SJCRH30 (cell line): ENCODE measurements at places on chromosomes 1 and 21. TPM values are rescaled to one million over a fixed set of nuclear protein-coding genes. Genes with fewer than 3 reads are reported as not detected.

GRCh38 chr1:169945181-169945580 is 51.5 kb upstream of the SCYL3 start:
- no peaks in the 10 kb centered on the region for H3K36me3 ChIP-seq
- H3K4me1 ChIP-seq, result peaks cover 10% of the 10 kb centered on the region; the same call in 1 of the 2 replicates
- H3K27me3 ChIP-seq, result no peaks in the 10 kb centered on the region
- DNase-seq, result peak; percentile 18
- no peak overlapping the region for H3K4me3 ChIP-seq
- H3K27ac ChIP-seq, result no peak overlapping the region

- no peaks in the 10 kb centered on the region for H3K4me1 ChIP-seq
- H3K36me3 ChIP-seq, result no peaks in the 10 kb centered on the region
- no peaks in the 10 kb centered on the region for H3K27me3 ChIP-seq
These were observed 53.0 kb upstream of the DESI2 start for GRCh38 chr1:244599937-244600350.

GRCh38 chr1:207239874-207240273 is 81.6 kb upstream of the CD55 start:
- H3K27ac ChIP-seq, result no peak overlapping the region
- H3K36me3 ChIP-seq, result no peaks in the 10 kb centered on the region
- peaks cover 40% of the 10 kb centered on the region for H3K4me1 ChIP-seq
- DNase-seq, result no peak
- H3K4me3 ChIP-seq, result no peak overlapping the region

DNA sequence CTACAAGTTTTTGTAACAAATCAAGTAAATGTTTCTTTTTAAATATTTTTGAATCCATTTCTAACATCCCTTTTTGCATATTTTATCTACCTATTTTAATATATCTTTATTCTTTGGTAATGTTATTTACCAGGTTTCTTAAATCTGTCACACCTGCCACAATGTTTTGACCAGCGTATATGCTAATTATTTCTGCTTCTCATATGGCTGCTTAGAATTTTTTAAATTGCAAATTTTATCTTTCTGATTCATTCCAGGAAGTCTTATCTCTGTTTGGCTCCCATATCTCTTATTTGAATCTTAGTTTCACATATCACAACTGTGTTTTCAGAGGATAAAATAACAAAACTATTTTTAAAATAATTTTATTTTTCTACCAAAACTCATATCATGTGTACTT is 1411.1 kb downstream of the KCNT2 start:
- no peaks in the 10 kb centered on the region for H3K27me3 ChIP-seq
- no peak for DNase-seq
- no peaks in the 10 kb centered on the region for H3K36me3 ChIP-seq
- H3K4me1 ChIP-seq, result no peaks in the 10 kb centered on the region
- no peak overlapping the region for H3K27ac ChIP-seq

- H3K36me3 ChIP-seq, result no peaks in the 10 kb centered on the region
- no peak overlapping the region for H3K4me3 ChIP-seq
- DNase-seq, result no peak
- H3K4me1 ChIP-seq, result no peaks in the 10 kb centered on the region
These were observed 3.2 kb upstream of the SNAPIN start for GRCh38 chr1:153655333-153655732.

DNA sequence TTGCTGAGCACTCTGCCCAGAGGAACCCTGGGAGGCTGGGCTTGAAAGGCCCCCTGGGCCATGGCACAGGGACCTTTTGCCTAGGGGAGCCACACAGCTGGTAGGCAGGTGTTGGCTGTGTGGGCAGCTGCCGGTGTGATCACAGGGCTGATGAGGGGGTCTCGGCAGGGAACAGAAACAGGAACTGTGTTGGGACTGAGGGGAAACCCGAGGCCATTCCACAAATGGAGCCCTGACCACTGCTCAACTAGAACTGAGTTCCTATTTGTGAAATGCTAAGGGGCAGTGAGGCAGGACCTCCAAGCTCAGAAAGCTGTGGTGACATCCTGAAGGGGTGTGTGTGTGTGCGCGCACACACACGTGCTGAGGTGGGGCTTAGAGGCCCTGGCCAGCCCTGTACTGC is 6.4 kb upstream of the THEM5 start:
- H3K27me3 ChIP-seq, result no peaks in the 10 kb centered on the region
- no peaks in the 10 kb centered on the region for H3K36me3 ChIP-seq
- H3K4me1 ChIP-seq, result no peaks in the 10 kb centered on the region

DNA sequence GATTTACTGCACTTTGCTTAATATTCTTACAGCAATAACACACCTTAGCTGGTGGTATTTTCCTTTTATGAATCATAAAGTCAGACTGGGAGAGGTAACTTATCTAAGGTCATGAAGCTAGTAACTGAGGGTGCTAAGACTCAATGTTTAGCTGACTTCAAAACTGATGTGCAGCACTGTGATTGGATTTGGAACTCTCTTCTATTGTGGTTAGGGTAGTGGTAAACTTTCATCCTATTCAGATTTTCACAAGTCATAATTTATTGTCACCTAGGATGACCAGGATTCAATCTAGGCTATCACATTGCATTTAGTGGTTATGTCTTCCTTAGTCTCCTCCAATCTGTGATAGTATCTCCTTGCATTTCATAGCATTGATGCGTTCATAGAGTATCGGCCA is 18.9 kb downstream of the EPB41 start:
- no peak for DNase-seq
- no peak overlapping the region for H3K27ac ChIP-seq
- H3K27me3 ChIP-seq, result no peaks in the 10 kb centered on the region

DNA sequence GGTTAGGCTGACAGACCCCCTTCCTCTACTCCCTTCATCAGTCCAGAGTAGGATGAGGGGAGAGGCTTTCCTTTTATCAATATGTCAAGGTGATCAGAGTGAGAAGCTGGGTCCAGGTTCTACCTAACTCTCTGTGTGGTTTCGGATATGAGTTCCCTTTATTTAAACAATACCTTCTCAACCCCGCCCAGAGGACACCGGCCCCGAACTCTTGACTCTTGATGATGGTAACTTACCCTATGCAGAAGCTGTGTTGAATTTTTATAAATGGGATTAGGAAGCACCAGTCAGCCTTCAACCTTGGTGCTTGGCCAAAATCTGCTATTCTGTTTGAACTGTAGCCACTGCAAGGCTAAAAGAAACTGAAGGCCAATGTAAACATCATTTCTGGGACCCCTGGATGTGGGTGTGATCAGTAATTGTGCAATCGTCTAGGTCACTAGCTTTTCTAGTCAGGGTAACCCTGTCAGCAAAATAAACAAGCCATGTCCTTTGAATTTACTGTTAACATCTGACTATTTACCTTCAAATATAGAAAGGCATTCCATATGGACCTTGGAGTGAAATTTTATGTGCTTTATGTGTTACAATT is 398.3 kb downstream of the SEC16B start:
- H3K4me3 ChIP-seq, result no peak overlapping the region
- H3K36me3 ChIP-seq, result no peaks in the 10 kb centered on the region
- no peaks in the 10 kb centered on the region for H3K4me1 ChIP-seq
- H3K27ac ChIP-seq, result no peak overlapping the region
- no peak for DNase-seq
- H3K27me3 ChIP-seq, result no peaks in the 10 kb centered on the region

GRCh38 chr21:42527127-42527488 is 13.5 kb downstream of the SLC37A1 start:
- H3K27ac ChIP-seq, result no peak overlapping the region
- no peaks in the 10 kb centered on the region for H3K36me3 ChIP-seq
- peaks cover 6% of the 10 kb centered on the region; the same call in 1 of the 2 replicates for H3K27me3 ChIP-seq
- DNase-seq, result no peak
- H3K4me3 ChIP-seq, result no peak overlapping the region
- peaks cover 8% of the 10 kb centered on the region; the same call in 1 of the 2 replicates for H3K4me1 ChIP-seq

DNA sequence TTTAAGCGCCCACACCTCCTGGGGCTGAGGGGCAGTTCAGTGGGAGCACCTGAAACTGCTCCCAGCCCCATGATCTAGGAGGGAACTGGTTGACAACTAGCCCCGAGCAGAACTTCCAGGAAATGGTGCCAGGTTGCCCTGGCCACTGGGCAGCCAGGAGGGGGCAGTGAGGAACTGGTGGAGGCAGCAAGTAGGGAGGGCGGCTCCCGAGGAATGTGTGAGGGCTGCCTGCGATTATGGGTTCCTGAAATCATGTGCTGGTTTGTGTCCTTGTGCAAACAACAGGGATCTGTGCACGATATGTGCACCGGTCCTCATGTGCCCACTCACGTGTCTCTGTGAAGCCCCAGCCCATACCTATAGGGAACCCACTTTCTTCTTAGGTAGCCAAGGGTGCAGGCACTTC is 9.9 kb downstream of the GPR3 start:
- no peaks in the 10 kb centered on the region for H3K27me3 ChIP-seq
- peaks cover 30% of the 10 kb centered on the region for H3K4me1 ChIP-seq
- H3K36me3 ChIP-seq, result no peaks in the 10 kb centered on the region
- no peak overlapping the region; the same call in 1 of the 2 replicates for H3K4me3 ChIP-seq
- peak overlapping the region; percentile 82 for H3K27ac ChIP-seq
- DNase-seq, result peak; percentile 81

GRCh38 chr1:29687601-29688244 is 451.4 kb downstream of the PTPRU start:
- 0 out of 2 replicates have a peak, but pooled peaks cover 4% of the 10 kb centered on the region for H3K27me3 ChIP-seq
- no peaks in the 10 kb centered on the region for H3K36me3 ChIP-seq
- H3K4me3 ChIP-seq, result no peak overlapping the region
- H3K4me1 ChIP-seq, result peaks cover 20% of the 10 kb centered on the region; the same call in 1 of the 2 replicates

GRCh38 chr1:40980453-40981121 is 1.1 kb downstream of the CTPS1 start:
- peaks cover 5% of the 10 kb centered on the region; the same call in 1 of the 2 replicates for H3K4me1 ChIP-seq
- peak overlapping the region; percentile 96 for H3K4me3 ChIP-seq
- peaks cover 36% of the 10 kb centered on the region for H3K36me3 ChIP-seq
- DNase-seq, result peak; percentile 27

- no peak overlapping the region for H3K4me3 ChIP-seq
- peak; percentile 1 for DNase-seq
- H3K27me3 ChIP-seq, result no peaks in the 10 kb centered on the region
- no peak overlapping the region for H3K27ac ChIP-seq
These were observed 166.8 kb upstream of the IVNS1ABP start for GRCh38 chr1:185483664-185484450.

DNA sequence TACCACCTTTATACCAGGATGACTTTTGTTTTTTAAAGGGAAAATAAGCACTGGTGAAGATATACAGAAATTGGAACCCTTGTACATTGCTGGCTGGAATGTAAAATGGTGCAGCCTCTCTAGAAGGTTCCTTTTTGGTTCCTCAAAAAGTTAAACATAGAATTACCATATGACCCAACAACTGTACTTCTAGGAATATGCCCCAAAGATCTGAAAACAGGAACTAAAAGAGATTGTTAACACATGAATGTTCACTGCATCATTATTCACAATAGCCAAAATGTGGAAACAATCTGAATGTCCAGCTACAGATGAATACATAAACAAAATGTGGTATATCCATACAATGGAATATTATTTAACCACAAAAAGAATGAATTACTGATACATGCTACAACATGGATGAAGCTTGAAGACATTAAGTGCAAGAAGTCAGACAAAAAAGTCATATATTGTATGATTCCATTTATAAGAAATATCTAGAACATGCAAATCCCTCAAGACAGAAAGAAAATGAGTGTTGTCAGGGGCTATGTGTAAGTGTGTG is 84.9 kb upstream of the DMRTA2 start:
- no peak for DNase-seq
- peaks cover 18% of the 10 kb centered on the region for H3K36me3 ChIP-seq

GRCh38 chr1:234684856-234685255 is 74.9 kb upstream of the IRF2BP2 start:
- H3K4me1 ChIP-seq, result no peaks in the 10 kb centered on the region
- H3K27ac ChIP-seq, result no peak overlapping the region
- H3K4me3 ChIP-seq, result no peak overlapping the region
- DNase-seq, result no peak
- H3K27me3 ChIP-seq, result no peaks in the 10 kb centered on the region

- no peak within 1 kb of the TSS for H3K27ac ChIP-seq
- DNase-seq, result no peak
- peaks cover under 1% of the 10 kb centered on the region; the same call in 1 of the 2 replicates for H3K27me3 ChIP-seq
- H3K4me3 ChIP-seq, result no peak within 1 kb of the TSS
These were observed at the start of gene FCMR for GRCh38 chr1:206921772-206922265. Gene FCMR (minus strand): TSS chr1:206921941. CDS start chr1:206921854, 87 bp downstream.

- DNase-seq, result no peak
- no peak overlapping the region for H3K4me3 ChIP-seq
- no peaks in the 10 kb centered on the region for H3K27me3 ChIP-seq
These were observed 241.2 kb downstream of the PTBP2 start for GRCh38 chr1:96962751-96963211.

- no peak for DNase-seq
- H3K4me3 ChIP-seq, result no peak overlapping the region
- H3K4me1 ChIP-seq, result no peaks in the 10 kb centered on the region
- H3K36me3 ChIP-seq, result no peaks in the 10 kb centered on the region
These were observed 344.6 kb upstream of the AJAP1 start for GRCh38 chr1:4309676-4310320.

GRCh38 chr1:116408193-116408592 is 35.1 kb downstream of the ATP1A1 start:
- H3K27ac ChIP-seq, result no peak overlapping the region
- H3K36me3 ChIP-seq, result peaks cover 30% of the 10 kb centered on the region
- H3K27me3 ChIP-seq, result no peaks in the 10 kb centered on the region
- no peaks in the 10 kb centered on the region for H3K4me1 ChIP-seq
- no peak for DNase-seq
- H3K4me3 ChIP-seq, result no peak overlapping the region

DNA sequence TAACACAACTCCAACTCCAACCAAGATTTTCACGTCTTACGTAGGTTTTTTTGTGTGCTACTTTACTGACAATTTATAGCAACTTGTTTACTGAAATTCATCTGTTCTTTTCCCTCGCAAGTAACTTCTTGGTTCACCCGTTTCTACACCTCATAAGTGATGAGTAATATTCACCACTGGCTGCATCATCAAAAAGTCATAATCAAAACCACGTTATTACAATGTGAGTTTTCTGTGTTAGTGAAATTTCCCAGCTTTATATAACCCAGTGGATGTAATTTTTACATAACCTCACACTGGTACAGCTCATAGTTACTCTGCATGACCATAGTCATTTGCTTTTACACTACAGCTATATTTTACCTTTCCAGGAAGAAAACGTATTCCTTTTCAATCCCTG is 401.1 kb upstream of the LYPLAL1 start:
- H3K27me3 ChIP-seq, result no peaks in the 10 kb centered on the region
- H3K27ac ChIP-seq, result no peak overlapping the region
- no peak overlapping the region for H3K4me3 ChIP-seq
- H3K4me1 ChIP-seq, result no peaks in the 10 kb centered on the region

Gene PDC
- not detected in 2 replicates for total RNA-seq

Gene KMO
- total RNA-seq, result 0.04 TPM in 1 of 2 replicates, not detected in the other

Gene TMOD4
- total RNA-seq, result not detected in 2 replicates

Gene HES5
- not detected in 2 replicates for total RNA-seq

Gene SYNC
- 1.1 and 1.6 TPM in 2 replicates for total RNA-seq

Gene TTC39A
- 0.14 and 0.73 TPM in 2 replicates for total RNA-seq

Gene S100A12
- not detected in 2 replicates for total RNA-seq

Gene CD34
- 0.36 and 0.43 TPM in 2 replicates for total RNA-seq

Gene PEAR1
- not detected in 2 replicates for total RNA-seq

Gene GUCA2B
- total RNA-seq, result not detected in 2 replicates
